Neural progenitor cell (in vitro differentiated cells): ENCODE measurements at places on chromosomes 12 and 14.
A peak's percentile ranks its signal among the peaks of the same experiment; 100 is the strongest.

- DNase-seq, result no peak
Measured at GRCh38 chr14:93183596-93184317, 940 bp downstream of the MOAP1 start.

GRCh38 chr12:18430425-18431048 is 169.2 kb downstream of the PIK3C2G start:
- DNase-seq, result peak; percentile 80

DNA sequence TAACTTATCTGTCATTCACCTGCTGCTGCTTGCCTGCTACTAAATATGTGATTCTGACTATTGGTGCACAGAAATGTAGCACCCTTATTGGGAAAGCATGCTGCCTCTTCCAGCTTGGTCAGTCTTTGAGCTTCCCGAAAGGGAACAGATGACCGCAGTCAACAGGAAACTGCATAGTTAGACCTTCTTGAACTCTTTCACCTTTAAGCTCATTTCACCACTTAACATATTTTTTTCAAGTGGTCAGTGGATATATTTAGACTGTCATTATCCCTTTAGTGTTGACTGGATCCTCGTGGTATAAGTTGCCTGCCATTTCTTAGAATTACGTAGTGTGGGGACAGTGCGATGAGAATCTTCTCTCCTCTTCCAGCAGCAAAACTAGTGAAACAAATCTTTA is 224.9 kb downstream of the FBXL14 start:
- no peak for DNase-seq

DNA sequence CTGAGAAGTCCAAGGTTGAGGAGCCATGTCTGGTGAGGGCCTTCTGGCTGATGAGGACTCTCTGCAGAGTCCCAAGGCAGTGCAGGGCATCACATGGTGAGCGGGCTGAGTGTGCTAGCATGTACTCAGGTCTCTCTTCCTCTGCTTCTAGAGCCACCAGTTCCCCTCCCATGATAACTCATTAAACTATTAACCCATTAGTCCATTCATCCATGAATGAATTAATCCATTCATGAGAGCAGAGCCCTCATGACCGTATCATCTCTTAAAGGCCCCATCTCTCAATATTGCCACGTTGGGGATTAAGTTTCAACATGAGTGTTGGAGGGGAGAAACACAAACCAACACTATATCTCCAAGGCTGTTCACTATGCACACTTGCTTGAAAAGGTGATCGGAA is 83.7 kb downstream of the TMEM30B start:
- DNase-seq, result no peak

DNA sequence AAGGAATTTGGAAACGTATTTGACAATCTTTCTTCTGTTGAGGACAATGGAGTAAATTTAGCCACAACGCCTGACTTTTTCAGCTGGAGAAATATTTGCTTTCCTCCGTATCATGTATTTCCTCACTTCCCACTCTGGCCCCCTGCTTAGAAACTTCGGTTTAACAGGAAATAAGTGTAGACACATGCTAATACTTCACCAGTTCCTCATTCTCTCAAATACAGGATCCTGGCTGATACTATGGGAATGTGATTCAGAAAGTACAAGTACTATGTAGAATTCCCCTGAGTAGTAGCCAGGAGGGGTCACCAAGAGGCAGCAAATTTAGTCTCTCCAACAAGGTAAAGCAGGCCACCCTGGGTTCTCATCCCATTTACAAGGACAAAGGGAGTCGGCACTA is 58.0 kb downstream of the FAR2 start:
- no peak for DNase-seq

- DNase-seq, result no peak
Measured at GRCh38 chr14:100445436-100446088, 122.4 kb downstream of the SLC25A47 start.

- peak; percentile 42 for DNase-seq
Measured at GRCh38 chr12:53096759-53097158, 708 bp upstream of the IGFBP6 start.

GRCh38 chr12:108699955-108700563 is 31.3 kb downstream of the CORO1C start:
- DNase-seq, result no peak

GRCh38 chr12:113145720-113146551 is 3.6 kb upstream of the CFAP73 start:
- no peak for DNase-seq

DNA sequence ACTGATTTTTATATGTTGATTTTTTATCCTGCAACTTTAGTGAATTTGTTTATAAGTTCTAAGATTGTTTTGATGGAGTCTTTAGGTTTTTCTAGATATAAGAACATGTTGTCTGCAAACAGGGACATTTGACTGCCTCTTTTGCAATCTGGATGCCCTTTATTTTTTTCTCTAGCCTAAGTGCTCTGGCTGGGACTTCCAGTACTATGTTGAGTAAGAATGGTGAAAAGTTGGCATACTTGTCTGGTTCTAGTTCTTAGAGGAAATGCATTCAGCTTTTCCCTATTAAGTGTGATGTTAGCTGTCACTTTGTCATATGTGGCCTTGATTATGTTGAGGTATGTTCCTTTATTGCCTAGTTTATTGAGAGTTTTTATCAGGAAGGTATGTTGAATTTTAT is 68.1 kb downstream of the ERC1 start:
- no peak for DNase-seq

- no peak for DNase-seq
Measured at GRCh38 chr14:105492031-105492970, 1.3 kb downstream of the TEDC1 start.

DNA sequence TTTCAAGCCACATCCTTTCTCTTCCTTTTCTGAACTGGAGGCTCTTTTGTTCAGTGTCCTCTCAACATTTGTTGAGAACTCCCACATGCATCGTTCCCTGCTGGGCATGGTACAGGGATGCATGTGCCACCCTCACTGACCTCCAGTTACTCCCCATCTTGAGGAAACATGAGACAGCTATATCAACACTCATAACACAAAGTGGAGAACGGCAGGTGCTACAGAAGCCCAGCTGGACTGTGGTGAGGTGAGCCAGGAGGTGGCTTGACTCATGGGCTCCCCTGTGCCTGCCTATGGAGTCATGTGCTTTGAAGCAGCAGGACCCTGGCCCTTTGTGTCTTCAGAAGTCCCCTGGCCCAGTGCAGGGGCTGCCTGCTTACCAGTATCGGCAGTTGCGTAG is 9.7 kb downstream of the MYH6 start:
- DNase-seq, result no peak

GRCh38 chr14:22564463-22564862 is 24.6 kb downstream of the DAD1 start:
- DNase-seq, result no peak

DNA sequence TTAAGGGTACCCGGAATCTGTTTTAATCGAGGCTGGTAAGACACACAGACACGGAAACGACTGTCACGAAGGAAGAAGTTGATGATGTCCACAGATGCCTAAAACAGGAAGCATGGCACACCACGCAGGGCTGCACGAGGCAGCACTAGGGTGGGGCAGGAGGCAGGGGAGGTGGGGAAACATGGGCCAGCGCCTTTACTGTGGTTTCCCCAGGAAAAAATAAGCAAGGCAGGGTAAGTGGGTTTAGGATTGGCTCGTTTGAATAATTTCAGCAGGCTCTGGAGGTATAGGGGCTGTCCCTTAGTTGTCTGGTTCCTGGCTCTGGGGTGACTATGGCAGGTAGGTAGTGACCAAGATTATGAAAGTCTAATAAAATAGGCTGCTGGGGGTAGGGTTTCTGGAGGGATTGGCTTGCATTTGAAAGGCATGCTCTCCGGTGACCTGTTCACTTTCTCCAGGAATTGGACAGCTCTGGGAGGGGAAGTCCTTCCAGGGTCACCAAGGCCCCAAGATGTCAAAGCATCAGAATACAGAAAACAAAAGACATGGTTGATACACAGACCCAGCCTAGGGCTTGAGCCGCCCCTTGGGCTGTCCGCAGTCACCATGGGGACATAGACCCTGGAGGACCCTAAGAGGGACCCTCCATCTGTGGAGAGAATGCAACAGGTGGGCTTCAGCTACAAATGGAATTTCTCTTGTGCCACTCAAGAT is 35.3 kb downstream of the MAP1LC3B2 start:
- DNase-seq, result no peak
